Fibroblast of skin of left quadriceps (primary cell): ENCODE measurements at places on chromosomes 12 and 14.

GRCh38 chr14:97401714-97402113, 604.5 kb downstream of the VRK1 start:
- no peak for DNase-seq

GRCh38 chr12:52164624-52165023, 27.2 kb downstream of the KRT80 start:
- no peak for DNase-seq

GRCh38 chr12:26275313-26276131, 80.1 kb downstream of the SSPN start:
- no peak for DNase-seq

DNA sequence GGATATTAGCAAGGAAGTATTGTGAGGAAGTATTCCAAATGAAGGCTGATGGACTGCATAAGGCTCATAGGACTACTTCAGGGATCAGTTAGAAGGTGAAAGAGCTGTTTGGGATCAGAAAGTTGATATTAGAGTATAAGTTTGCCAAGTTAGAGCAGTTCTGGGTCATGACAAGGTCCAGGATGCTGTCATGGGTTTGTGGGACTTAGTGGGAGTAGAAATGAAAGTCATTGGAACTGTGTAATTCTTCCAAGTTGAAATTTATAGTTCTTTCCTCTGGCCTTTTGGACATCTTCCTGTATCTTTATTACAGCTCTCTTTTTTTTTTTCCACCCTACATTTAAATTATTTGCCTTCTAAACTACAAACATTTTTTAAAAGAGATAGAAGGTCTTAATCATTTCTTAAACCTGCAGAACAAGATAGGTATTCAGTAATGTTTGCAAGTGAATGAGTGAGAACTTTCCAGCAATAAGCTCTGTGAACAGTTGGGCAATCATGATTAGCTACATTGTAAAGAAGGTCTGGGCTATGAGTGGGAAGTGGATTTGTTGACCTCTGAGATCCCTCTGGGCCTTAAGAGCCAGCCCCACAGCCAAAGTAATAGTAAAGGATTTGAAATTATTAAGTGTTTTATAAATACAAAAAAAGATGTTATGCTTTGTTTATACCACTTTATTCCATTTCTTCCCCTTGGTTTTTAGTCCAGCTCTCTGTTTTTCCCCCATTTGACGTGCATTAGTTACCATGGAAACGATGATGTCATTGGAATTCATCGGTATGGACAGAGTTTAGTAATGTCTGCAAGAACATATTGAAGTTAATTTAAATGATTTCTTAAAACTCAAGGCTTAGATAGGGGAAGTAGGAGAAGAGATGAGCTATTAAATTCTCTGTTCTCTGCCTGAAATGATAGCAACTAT, 247.9 kb upstream of the ARHGAP5 start:
- DNase-seq = peak; percentile 78

DNA sequence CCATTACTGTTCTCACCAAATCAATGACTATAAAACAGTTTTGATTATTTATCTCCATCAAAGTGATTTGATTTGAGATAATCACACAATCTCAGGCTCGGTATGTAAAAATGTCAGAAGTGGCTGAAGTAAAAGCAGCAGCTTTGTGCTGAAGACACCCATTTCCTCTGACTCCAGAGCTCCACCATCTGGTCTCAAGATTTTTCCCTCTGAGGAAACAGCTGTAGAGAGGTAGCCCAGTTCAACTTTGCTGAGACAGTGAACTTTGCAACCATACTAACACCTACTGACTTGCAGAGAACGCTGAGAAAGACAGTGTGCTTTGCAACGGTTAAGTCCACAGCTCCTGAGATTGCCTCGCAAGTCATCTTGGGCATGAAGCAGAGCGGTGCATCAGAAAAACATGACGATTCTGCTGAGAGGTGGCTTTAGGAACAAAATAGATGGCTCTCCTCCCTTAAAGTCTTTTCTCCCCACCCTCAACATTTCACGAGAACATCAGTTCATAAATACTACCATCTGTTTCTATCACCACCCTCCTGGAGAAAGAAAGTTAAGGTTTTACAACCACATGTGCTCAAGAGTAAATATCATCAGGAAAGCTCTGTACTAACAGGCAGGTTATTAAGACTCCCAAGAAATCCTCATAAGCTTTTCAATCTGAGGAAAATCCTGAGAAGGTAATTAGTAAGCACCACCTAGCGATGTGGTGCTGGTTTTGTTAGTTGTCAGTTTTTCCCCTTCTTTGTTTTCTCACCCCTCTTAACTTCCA, 34.8 kb downstream of the HIGD1C start:
- DNase-seq = peak; percentile 35

DNA sequence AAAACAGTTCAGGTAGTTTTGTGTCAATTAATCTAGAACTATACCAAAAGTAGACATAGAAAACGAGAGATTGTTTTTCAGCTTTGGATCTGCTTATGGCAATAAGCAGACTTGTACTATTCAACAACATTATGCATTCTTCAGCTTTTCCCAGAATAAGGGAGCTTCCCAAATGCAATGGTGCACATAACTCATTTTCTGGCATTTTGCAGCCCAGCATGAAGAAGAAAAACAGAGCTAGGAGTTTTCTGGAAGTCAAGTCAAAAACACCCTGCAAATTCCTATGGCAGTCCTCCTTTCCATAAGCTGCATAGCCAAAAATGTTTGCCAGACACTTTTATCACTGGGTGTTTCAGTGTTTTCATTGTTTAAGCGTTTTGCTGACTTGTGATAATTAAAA, 314.7 kb downstream of the NAV3 start:
- no peak for DNase-seq

DNA sequence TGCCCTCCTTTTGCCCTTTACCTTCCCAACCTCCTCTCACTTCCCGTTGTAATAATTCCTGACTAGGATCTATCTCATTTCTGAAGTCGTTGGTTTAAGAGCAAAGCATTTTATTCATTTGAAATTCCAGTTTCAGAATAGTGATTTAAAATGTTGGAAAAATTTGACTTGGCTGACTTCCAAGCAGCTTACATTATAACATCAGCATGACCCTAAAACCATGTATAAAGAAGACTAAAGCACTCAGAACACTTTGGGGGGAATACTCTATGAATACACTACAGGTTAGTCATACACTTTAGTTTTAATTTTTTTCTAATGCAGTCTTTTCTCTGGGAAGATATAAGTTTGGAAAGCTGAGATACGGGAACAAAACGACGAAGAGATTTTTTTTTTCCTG, 161.1 kb downstream of the BTG1 start:
- peak; percentile 71 for DNase-seq

DNA sequence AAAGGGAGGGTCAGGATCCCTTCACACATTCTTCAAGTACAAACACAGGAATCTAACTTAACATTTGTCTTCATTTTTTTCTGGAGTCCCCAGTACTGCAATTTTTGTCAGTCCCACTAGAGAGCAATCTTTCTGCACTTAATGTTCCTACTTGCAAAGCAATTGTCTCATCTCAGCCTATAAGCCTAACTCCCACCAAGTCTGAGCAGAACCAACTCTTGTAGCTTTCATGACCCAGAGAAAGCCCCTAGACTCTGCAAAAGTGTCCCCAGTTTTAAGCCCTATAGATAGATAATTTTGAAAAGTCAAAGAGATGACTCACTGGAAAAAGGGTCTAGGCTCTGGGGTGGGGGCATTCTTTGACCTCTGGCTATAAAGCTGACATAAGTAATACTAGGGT, 1.8 kb upstream of the ZBTB39 start:
- DNase-seq = peak; percentile 40

DNA sequence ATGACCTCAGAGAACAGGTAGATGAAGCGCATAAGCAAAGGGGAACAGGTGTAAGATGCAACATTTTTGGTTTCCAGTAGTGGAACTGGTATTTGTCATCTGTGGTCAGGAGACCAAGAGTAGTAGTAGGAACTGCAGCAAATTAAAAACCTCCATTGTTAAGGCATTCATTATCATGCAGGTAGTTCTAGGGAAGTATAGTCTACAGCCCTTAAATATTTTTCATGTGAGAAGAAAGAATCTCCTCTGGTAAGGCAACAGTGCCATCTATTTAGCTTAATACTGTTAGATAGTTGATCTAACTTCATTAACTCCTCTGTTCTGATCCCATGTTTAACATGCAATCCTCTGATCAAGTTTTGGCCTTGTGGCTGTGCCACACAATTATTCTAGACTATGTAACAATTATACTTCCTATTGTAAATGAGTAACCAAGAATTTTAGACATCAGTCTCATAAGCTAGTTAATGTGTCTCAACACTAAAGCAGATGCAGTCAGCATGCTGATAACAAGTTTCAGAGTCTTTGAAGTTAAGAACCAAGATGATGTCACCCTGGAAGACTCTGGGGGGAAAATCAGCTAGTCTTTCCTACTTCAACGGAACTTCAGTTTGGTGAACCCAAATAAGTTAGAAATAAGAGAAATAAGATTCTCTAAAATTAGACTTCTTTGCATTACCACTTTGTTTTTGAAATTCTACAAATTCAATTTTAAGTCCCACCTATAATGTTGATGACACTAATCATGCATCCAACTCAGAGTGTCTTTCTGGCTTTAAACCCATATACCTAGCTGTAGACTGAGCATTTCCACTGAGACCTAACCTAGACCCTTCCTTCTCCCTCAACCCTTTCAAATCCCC, 70.9 kb downstream of the STXBP6 start:
- DNase-seq = no peak

GRCh38 chr14:82855912-82856391, 1322.3 kb upstream of the SEL1L start:
- peak; percentile 95 for DNase-seq

DNA sequence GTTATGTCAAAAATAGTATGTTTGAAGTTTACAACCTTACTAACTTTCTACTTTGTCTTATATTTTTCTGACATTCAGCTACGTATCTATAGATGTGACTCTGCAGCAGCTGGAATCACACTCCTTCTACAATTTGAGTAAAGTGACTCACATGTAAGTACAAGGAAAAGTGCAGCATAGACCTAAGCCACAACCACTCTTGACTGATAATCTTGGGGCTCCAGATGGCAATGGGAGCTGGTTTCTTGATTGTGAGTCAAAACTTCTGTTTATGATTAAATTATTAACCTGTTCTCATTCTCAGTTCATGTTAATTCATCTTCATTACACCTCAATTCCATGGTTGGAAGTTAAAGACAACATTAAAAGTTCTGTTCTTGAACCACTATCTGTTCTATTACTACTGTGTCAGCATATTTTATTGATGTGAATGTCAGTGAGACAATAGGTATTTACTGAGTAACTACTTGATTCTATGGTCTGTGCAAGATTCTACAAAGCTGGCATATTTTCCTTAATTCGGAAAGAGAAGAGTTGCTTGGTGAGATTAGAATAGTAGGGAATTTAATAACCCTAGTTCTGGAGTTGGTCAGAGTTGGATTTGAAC, 112.9 kb downstream of the TSHR start:
- no peak for DNase-seq

GRCh38 chr12:49332441-49332861, 4.5 kb downstream of the C1QL4 start:
- no peak for DNase-seq

- DNase-seq = no peak
These were observed 30.5 kb downstream of the TTC6 start for GRCh38 chr14:37625597-37626595.

DNA sequence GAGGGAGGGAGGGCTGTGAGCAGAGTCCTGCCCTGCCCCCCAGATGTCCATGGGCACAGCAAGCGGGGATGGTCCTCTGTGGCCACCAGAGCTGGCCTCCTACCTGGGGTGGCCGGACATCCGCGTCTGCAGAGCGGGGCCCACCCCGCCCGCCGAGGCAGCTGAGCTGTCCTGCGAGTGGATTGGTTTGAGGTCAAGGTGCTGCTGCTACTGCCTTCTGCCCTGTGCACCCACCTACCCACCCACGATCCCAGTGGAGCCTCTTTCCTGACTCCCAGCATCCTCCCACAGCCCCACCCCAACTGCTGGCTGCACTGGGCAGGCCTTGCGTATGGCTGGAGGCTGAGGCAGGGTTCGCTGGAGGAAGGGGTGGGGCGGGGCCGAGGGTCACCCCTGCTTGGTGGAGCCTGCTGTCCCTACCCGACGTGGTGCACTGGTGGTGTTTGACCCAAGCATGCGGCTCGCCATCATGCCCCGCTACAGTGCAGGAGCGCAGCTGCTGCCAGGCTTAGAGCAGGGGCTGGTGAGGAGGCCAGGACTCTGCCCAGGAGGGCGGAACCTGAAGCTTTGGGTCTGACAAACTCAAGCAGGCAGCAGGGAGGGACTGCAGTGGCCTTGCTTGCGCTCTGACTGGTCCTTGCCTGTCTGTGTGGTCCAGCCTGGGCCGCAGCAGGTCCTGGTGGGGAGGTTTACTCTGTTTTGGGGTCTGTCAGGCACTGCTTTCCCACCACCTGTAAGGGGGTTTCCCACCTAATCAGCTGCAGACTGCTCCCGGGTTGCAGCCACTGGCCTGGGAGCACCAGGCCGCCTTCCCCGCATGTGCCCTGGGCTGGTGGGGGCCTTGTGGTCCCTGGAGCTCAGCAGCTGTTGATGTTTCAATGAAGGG, 23.7 kb downstream of the CEP170B start:
- DNase-seq = no peak

DNA sequence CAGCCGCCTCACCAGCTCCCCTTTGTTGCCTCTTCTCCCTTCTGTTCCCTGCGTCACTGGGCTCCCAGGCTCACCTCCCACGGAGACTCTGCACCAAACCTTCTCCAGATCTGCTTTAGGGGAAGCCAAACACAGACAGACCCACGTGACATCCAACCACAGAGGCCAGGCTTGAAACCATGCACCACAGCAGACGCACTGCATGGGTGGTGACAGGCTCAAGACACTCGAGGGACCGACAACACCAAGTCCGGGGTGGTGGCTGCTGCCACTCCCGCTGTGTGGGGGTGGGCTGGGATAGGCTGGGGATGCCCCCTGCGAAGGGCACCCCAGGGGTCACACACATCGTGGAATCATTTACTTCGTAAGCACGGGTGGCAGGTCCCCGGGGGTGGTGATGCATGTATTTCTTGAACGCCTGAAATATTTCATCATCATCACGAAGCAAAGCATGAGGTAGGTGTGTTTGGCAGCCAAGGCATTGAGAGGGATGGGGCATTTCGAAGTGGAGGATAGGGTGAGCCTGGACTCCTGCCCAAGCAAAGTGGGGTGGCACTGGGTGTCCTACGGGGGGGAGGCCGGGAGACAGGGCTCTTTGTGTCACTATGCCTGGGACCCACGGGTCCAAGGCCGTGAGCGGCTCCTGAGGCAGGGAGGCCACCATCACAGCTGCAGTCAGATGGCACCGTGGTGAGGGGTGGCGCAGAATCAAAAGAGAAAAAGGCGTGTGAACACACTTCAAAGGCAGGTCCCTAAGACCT, 66.8 kb upstream of the RFLNA start:
- no peak for DNase-seq
